Stimulated activated CD8-positive, alpha-beta memory T cell treated with anti-CD3 and anti-CD28 coated beads, Interleukin-15, amount 100 ng/mL, for 24 hours (primary cell): ENCODE measurements at places on chromosomes 1 and 21.

GRCh38 chr1:161185282-161185682 lies 8.0 kb upstream of the B4GALT3 start:
- no peak for DNase-seq

DNA sequence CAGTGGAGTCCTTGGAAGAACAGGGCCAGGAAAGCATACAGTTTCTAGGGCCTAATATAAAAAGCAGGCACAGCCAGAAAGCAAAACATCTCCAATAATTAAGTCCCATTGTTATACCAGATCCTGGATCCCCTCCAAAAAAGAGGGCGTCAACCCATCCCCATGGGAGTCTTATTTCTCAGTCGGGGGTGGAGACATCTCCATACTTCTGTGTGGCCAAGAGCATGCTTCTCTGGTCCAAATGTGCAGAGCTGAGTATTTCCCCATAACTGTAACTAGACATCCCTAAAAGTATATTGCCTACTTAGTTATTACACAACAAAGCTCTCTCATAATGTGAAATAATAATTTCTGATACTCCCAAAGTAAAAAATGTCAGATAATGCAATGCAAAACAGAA lies 104.2 kb upstream of the SOX13 start:
- DNase-seq: no peak

DNA sequence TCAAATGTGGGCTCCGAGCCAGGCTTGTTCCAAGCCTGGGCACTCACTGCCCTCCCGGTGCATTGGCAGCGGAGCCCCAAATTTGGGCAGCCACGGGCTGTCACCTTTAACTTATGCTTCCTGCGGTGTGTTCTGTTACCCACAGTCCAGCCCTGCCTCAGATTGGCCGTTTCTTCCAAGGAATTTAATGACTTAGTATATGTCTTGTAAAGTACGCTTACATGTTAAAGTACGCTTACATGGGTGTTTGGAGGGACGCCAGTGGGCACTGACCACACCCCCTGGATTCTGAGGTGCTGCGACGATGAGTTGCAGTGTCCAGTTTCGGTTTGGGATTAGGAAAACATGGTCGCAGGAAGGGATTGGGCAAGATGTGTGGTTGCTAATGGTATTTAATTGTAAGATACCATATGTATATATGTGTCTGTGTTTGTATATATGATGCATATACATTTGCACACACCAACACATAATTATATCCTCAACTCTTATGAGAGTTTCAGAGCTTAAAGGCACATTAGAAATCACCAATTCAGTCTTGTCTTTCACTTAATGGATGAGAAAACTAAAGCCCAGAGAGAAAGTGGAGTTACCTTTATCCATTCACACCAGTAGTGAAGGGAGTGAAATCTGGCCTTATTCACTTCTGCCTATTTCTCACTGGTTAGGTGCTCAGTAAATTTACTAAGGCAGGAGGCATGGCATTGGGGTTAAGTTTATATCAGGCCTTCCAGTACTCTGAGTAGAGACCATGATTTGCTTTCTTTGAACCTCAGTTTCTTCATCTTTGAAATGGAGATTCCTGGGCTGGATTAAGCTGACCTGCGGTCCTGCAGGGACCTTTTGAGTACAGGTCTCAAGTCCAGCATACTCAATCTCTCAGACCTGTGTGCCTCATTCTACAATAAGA lies 1.0 kb downstream of the SMYD2 start:
- no peak for DNase-seq

GRCh38 chr1:1826356-1827088 lies 48.3 kb upstream of the NADK start:
- no peak for DNase-seq

DNA sequence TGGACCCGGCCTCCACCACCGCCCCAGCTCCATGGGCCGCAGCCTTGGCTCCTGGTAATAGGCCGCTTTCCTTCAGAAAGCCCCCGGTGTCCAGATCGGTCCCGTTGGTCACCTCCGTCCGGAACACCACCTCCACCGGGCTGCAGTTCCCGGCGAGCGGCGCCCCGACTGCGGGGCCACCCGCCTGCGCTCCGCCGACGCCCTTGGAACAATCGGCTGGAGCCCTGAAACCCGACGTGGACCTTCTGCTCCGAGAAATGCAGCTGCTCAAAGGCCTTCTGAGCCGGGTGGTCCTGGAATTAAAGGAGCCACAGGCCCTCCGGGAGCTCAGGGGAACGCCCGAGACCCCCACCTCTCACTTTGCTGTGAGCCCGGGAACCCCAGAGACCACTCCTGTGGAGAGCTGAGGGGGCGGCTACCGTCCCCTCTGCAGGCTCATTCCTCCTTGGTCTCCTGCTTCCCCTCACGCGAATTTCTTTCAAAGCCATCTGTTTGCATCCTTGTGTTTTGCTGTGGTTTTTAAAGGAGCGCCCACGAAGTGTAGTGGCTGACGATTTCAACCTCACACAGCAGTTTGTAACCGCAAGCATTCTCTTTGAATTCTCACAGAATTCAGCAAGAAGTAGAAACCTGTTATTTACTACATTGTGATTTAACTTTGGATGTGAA lies 6.0 kb downstream of the FCRLB start:
- DNase-seq: no peak

- DNase-seq: no peak
Measured at GRCh38 chr21:33802481-33802880, 113.1 kb downstream of the ATP5PO start.

GRCh38 chr1:26791148-26791547 lies 3.4 kb downstream of the PIGV start:
- no peak for DNase-seq

DNA sequence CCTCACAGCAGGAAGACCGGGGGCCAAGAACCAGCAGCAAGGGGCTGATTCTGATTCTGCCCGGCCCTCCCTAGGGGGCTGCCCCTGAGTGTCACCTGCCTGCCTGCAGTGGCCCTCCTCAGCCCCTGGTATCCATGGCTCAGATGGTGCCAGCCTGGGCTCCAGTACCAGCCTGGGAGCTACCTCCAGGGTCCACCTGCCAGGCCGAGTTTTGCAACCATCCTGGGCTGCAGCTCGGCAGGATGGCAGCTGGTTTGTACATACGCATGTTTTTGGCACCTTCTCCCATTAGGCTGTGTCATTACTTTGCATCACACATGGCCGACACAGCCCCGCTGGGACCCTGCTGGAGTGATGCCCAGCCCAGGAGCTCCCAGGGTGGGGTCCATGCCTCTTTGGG lies 93.3 kb upstream of the WNT4 start:
- DNase-seq: no peak

GRCh38 chr1:214067397-214067796 lies 79.6 kb downstream of the PROX1 start:
- no peak for DNase-seq

- no peak for DNase-seq
Measured at GRCh38 chr1:204703826-204704612, 18.5 kb upstream of the LRRN2 start.

DNA sequence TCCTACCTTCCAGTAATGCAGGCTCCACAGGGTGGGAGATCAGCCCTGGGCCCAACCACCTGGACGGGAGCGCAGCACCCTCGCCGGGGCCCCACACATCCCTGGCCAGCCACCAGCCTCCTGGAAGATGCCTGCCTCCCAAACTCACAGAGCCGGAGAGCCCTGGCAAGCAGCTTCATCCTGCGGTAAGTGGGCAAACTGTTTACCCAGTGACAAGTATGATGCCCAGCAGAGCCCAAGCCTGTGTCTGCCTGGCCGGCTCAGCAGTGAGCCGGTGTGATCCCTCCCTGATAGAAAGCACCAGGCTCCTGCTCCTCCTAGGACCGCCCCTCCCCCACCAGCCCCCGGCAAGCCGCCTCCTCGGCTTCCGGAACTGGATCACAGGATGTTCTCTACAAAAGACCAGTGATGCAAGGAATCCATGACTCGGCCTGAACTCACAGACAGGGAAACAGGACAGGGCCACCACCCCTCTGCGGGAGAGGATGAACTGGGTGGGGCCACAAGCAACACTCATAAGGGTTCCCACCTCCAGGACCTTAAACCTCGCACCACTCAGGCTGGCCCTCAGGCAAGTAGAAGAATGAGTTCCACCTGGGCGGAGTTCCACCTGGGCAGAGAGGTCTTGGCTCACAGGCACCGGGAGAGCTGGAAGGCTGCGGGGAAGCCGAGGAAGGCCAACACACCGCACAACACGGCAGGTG lies 7.9 kb downstream of the ACOT7 start:
- no peak for DNase-seq

DNA sequence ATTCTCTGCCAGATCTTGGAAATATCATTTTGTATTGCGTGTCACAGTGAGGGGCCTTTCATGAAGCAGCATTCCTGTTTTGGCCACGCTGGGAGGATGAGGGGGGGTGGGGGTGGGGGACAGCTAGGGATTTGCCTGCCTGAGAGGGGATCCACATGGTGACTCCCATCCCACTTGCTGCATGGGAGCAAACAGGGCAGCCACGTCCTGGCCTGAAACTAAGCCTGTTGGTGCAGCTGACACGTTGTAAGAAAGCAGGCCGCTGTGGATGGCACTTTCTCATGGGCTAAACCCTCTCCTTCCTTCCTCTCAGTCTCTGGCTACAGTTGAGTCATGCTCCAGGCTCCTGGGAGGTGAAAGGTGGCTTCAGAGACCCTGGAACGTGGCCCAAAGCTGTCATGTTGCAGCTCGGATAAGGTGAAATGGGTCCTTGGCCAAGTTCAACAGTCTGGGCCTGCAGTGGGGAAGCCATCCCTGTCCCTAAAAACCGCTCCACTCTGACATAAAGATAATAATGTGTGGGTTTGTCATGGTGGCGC lies 346.7 kb upstream of the VAMP3 start:
- no peak for DNase-seq

DNA sequence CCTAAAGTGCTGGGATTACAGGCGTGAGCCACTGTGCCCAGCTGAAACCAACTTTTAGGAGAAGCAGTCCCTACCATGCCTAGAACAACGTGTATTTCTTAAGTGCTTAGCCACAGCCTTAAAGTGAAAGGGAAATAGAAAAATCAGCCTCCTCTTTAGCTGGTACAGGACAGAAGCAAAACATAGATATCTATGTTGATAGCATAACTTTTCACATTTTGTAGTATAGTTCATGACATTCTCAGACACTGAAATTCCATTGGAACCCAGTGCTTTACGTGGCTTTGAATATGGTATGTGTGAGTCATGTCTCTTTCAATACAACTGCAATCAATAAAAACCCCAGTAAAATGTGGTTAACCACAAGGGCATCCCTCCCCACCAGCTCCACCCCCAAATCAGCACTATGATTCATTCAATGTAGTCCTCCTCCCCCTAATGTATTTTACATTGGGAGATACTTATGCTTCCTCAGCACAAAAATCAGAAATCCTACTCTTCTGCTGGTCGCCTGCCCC lies 32.1 kb downstream of the TGFB2 start:
- DNase-seq: no peak

DNA sequence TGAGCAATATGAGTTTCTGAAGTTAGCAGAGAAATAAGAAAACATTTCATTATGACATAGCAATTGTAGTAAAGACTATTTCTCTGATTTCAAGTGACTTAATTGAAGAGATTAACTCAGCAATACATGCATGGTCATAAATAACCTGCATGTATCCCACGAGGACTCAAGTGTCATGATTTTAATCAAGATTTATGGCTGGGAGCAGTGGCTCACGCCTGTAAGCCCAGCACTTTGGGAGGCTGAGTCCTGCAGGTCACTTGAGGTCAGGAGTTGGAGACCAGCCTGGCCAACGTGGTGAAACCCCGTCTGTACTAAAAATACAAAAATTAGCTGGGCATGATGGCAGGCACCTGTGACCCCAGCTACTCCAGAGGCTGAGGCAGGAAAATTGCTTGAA lies 311.9 kb upstream of the PLD5 start:
- no peak for DNase-seq

- no peak for DNase-seq
Measured at GRCh38 chr1:238954865-238955264, 431.5 kb upstream of the CHRM3 start.

DNA sequence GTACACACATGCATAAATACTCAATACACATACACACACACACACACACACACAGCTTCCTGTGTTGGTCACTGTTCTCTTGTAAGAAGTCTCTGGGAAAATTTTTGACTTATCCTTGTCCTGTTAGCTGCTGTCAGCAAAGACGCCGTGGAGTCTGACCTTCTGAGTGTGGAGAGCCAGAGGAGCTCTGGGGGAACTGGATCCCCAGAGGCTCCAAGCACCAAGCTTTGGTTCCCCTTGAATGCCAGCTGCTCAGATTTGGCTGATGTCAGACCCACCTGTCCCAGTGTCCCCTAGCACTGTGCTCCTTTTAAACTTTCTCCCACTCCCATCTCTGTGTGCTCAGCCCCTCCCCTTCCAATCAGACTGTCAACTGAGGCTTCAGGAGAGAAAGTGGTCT lies 319.1 kb downstream of the CAMTA1 start:
- no peak for DNase-seq

DNA sequence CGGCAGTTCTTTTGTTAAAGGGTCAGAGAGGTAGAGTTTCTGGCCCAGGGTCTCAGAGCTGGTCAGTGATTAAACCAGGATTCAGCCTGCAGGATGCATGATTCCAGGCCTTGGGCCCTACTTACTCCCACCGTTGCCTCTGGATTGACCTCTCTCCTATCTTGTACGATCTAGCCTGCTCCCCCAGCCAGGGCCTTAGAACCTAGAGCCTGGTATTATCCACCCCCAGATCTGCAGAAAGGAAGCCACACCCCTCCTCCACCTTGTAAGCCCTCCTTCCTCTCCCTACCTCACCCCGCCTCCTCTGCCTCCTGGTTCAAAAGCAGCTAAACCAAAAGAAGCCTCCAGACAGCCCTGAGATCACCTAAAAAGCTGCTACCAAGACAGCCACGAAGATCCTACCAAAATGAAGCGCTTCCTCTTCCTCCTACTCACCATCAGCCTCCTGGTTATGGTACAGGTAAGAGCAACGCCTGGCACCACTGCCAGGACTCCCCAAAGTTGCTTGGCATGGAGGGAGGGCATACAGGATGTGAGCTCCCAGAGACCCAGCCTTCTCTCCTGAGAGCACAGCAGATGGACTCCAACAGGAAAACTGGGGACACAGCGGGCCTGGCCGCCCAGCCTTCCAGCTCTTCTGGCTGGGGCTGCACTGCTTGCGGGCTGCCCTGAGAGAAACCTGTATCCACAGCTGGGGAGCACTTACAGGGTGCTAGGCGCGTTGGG lies at the start of gene CD52:
TSS of gene CD52 (plus strand) at position 347 of the 726 bp plus-strand sequence. CDS start at position 407, 60 bp downstream.
- no peak for DNase-seq

GRCh38 chr1:11764115-11764514 lies 2.1 kb downstream of the C1orf167 start:
- DNase-seq: no peak

GRCh38 chr1:200493344-200493743 lies 83.5 kb upstream of the ZNF281 start:
- DNase-seq: no peak

- DNase-seq: no peak
Measured at GRCh38 chr1:166875302-166875733, 746 bp downstream of the TADA1 start.

- no peak for DNase-seq
Measured at GRCh38 chr1:68111519-68112436, 61.4 kb upstream of the DIRAS3 start.
